NCI-H2171 treated with DMSO at 0.1 percent for 48 hours (cell line): ENCODE measurements at places on chromosomes 12 and 14.
A peak's percentile ranks its signal among the peaks of the same experiment; 100 is the strongest.

DNA sequence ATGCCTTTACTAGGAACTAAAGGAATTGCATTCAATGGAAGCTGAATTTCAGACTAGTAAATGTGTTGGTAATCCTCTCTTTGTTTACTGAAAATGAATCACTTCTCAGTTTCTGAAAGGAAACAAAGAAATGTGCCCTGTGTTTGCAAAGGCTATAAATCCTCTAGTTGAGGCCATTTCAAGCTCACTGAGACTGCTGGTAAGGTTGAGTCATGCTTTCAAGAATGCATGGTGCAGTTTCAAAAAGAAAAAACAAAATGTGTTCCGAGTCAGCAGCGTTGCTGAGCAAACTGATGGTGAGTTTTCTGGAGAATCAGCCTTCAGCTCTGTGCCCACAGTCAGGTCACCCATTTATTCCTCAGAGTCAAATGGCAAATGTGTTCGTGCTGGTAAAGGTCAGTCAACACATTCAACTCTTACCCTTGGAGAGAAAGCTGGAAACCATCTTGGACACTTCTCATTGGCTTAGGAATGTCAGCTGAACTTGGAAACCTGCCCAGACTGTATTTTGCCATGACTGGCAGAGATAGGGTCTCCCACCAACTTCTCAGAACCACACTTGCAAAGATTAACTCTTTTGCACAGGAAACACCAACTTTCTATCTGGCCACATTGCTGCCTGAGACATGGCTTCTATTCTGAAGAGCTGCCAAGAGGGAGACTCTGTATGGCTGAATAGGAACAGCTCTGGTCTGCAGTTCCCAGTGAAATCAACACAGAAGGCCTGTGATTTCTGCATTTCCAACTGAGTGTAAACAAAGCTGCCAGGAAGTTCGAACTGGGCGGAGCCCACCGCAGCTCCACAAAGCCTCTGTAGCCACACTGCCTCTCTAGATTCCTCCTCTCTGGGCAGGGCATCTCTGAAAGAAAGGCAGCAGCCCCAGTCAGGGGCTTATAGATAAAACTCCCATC, 484.4 kb downstream of the ATP23 start:
- peak; percentile 44 for DNase-seq

DNA sequence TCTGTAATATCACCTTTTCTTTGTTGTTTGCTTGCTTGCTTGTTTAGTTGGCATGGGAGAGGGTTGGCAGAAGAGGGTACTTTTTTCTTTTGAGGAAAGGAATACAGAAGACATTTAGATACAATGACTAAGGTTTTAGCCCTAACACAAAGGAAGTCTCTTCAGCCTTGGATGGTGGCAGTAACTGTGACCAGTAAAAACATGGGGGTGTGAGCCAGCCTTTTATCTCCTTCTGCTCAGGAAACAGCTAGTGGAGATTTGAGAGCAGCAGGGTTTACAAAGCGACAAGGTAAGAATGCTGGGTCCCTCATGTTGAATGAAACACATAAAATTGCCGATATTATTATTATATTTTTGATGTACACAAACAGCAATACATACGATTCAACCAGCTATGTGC, 40.4 kb downstream of the SLC8A3 start:
- no peak for DNase-seq

DNA sequence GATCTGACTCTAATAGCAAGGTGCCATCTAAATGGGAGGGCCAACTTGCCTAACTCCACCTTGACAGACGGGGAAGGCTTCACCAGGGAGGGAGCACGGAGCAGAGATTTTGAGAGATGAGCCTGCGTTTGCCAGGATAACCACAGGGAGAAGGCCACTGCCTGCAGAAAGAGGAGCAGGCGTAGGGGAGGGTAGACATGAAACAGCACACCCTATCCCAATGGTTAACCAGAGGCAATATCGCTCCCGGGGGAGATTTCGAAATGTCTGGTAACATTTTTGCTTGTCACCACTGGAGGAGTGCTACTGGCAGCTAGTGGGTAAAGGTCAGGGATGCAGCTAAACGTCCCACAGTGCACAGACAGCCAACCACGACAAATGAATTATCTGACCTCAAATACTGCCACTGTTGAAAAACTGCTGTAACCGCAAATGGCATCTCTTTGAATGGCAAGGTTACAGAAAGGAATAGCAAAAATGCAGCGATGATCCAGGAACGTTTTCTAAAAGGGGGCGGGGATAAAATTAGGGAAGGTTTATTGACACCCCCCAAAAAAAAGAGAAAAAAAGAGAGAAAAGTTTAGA, 126.0 kb upstream of the ATF7IP start:
- no peak for DNase-seq

- no peak for DNase-seq
These were observed 307.7 kb downstream of the CCDC91 start for GRCh38 chr12:28497889-28498411.

- no peak for DNase-seq
These were observed 5.9 kb downstream of the PSMB5 start for GRCh38 chr14:23028799-23029198.
